RWPE2 (cell line): ENCODE measurements at places on chromosomes 3 and 15.

DNA sequence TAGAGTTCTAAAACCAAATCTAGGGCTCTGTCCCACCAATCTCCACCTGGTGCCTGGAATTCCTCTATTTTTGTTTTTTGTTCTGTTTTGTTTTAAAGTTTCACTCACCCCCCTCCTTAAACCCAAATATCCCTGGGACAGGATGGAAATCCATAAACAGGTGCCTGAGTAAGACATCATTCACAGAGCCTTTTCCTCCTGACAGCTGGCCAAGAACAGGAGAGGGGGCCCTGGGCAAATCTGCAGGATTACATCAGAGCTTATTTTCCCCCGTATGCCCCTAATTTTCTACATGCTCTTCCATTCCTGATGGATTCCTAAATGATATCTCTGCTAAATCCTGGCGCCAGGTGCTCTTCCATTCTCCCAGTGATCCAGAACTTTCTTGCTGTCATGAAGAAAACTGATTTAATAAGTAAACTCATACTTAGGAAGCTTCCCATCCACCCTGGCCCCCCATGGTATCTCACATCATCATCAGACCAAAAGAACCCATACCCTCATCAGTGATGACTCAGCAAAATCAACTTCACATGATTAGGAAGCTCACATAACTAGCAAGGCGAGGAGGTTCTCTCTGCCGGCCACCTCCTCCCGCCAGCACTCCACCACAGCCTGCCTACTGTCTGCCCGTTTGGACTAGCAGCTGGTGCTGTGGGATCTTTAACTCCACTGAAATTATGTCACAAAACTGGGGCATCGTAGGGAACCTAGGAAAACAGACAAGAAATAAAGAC lies 61.0 kb downstream of the LIPC start:
- DNase-seq: no peak
- no peaks in the 10 kb centered on the region for H3K4me1 ChIP-seq
- no peaks in the 10 kb centered on the region for H3K27me3 ChIP-seq
- no peak overlapping the region for H3K4me3 ChIP-seq

DNA sequence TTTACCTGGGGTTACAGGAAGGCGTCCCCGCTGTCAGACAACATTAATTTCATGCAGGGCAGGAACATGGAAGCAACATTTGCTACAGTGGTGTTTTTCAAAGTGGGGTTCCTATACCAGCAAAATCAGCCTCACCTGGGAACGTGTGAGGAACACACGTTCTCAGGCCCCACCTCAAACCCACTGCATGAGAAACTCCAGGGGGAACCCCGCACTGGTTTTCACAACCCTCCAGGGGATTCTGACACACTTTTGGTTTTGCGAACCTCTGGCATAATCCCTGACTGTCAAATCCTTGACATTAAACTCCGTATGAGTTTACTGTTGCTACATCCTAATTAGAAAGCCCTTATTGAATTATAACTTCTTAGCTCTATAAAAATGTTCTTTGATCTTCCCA lies 127.7 kb downstream of the LRRK1 start:
- no peak overlapping the region for H3K27ac ChIP-seq
- H3K4me3 ChIP-seq: no peak overlapping the region
- DNase-seq: peak; percentile 29
- no peaks in the 10 kb centered on the region for H3K4me1 ChIP-seq

GRCh38 chr15:98727115-98728040 lies 79.0 kb downstream of the IGF1R start:
- H3K4me1 ChIP-seq: peaks cover 44% of the 10 kb centered on the region
- H3K27me3 ChIP-seq: no peaks in the 10 kb centered on the region
- H3K36me3 ChIP-seq: no peaks in the 10 kb centered on the region
- DNase-seq: peak; percentile 100
- H3K4me3 ChIP-seq: no peak overlapping the region

DNA sequence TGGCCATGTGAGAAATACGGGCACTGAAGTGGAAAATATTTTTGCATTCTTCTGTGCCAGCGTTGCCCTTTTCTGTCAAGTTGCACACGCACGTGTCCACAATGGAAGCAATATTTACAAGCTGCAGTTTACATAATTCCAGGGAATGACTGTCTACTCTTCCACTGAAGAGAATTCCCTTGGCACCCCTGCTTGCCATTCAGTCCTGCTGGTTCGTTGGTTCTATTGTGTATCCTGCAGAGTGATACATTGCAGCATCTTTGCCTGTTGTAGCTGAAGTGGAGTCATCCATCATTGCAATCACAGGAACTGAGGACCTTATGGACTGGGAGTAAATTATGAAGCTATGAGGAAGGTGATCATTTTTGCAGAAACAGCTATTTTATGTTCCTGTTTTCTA lies 759.4 kb downstream of the ROBO2 start:
- no peak for DNase-seq
- no peak overlapping the region for H3K4me3 ChIP-seq
- H3K27ac ChIP-seq: no peak overlapping the region
- no peaks in the 10 kb centered on the region for H3K36me3 ChIP-seq

DNA sequence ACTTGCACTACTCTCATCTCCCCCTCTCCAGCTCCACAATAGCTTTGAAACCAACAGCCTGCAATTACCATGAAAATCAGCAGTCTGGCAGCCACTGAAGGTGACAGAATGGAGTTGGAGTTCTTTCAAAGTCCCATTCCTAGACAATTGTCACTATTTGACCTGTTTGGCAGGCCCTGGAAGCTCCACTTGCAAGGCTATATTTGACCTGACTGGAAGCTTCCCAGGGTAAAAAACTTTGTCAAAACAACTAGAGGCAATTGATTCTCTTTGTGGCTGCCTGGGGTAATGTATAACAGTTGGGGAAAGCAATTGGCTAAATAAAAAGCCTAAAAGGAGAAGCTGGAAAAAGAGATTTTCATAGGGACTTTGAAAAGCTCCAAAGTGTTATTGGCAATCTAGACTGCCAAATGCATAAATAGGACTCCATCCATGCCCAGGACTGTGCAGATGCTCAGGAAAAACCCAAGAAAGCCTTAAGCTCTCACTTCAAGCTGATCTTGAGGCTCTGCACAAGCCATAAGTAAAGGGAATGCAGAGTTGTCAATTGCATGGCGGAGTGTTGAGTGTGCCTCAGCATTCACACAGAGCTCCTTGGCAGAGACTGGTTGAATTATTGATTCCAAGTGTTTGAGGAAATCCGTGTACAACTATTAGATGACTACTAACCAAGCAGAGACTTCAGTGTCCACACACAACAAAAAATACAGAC lies 18.3 kb downstream of the GREM1 start:
- peaks cover under 1% of the 10 kb centered on the region for H3K4me1 ChIP-seq
- H3K36me3 ChIP-seq: no peaks in the 10 kb centered on the region
- DNase-seq: no peak
- no peak overlapping the region for H3K27ac ChIP-seq

GRCh38 chr3:71117572-71118247 lies 465.8 kb downstream of the FOXP1 start:
- H3K27me3 ChIP-seq: no peaks in the 10 kb centered on the region
- DNase-seq: no peak
- peaks cover 7% of the 10 kb centered on the region for H3K4me1 ChIP-seq
- no peak overlapping the region for H3K4me3 ChIP-seq
- H3K36me3 ChIP-seq: no peaks in the 10 kb centered on the region

GRCh38 chr3:10000686-10001085 lies 14.0 kb upstream of the EMC3 start:
- no peaks in the 10 kb centered on the region for H3K27me3 ChIP-seq
- H3K27ac ChIP-seq: no peak overlapping the region
- H3K4me1 ChIP-seq: no peaks in the 10 kb centered on the region
- H3K36me3 ChIP-seq: peaks cover 62% of the 10 kb centered on the region

GRCh38 chr3:60403866-60404265 lies 847.4 kb downstream of the FHIT start:
- H3K36me3 ChIP-seq: no peaks in the 10 kb centered on the region
- no peak overlapping the region for H3K27ac ChIP-seq
- no peaks in the 10 kb centered on the region for H3K4me1 ChIP-seq
- H3K27me3 ChIP-seq: no peaks in the 10 kb centered on the region
- no peak overlapping the region for H3K4me3 ChIP-seq
- no peak for DNase-seq

GRCh38 chr3:140863580-140864009 lies 78.0 kb upstream of the SLC25A36 start:
- H3K4me1 ChIP-seq: no peaks in the 10 kb centered on the region
- no peak for DNase-seq
- H3K27me3 ChIP-seq: no peaks in the 10 kb centered on the region
- H3K4me3 ChIP-seq: no peak overlapping the region
- H3K36me3 ChIP-seq: no peaks in the 10 kb centered on the region
- H3K27ac ChIP-seq: no peak overlapping the region

DNA sequence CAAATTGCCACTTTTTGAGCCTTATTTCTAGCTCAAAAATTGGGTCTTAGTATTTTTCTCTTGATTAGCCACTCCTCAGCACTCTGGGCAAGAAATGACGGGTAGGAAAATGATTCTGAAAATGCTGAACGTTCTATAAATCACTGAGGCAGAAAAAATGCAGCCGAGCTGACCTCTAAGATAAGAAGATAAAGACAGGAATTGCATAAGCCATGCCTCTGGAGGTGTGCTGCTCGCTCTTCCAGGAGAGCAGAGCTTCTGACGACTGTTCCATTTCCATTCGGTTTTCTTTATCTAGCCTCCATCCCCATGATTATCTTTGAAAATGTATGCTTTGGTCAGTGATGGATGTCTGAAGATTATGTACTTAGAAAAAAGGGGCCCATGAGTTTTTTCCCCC lies 558.8 kb upstream of the ADAMTS9 start:
- no peaks in the 10 kb centered on the region for H3K4me1 ChIP-seq
- no peak overlapping the region for H3K27ac ChIP-seq

DNA sequence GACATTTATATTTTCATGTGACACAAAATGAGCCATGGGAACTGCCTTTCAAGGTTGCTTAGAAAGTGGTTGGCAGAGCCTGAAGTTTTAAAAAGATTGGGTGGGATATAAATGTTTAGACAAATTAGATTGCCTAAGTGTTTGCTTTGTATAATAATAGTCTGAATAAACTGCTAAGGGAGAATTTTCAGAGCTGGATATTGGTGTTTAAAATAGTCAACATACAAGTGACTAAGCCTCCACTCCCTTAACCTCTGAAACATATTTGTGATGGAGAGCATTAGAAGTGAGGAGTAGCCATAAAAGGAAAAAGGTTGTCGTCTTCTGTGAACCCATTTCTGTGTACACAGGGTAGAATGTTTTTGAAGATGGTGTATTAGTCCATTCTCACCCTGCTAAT lies 201.6 kb downstream of the THSD4 start:
- H3K4me1 ChIP-seq: no peaks in the 10 kb centered on the region
- H3K36me3 ChIP-seq: peaks cover 53% of the 10 kb centered on the region
- DNase-seq: no peak
- no peak overlapping the region for H3K27ac ChIP-seq

- DNase-seq: no peak
- no peak overlapping the region for H3K4me3 ChIP-seq
- H3K27ac ChIP-seq: peak overlapping the region; percentile 54
- peaks cover 80% of the 10 kb centered on the region for H3K36me3 ChIP-seq
- H3K4me1 ChIP-seq: peaks cover 89% of the 10 kb centered on the region
These were observed 12.3 kb downstream of the SMAD3 start for GRCh38 chr15:67077641-67078215.

DNA sequence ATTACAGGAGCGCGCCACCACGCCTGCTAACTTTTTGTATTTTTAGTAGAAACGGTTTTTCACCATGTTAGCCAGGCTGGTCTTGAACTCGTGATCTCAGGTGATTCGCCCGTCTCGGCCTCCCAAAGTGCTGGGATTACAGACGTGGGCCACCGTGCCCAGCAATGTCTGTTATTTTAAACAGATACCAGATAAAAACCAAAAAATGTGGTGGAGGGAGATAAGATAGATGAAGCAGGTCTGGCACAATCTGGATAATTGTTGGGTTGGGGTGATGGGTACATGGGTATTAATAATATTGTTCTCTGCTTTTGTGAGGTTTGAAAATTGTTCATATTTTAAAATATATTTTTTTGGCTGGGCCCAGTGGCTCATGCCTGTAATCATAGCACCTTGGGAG lies 4.7 kb downstream of the RNF111 start:
- no peak for DNase-seq
- no peak overlapping the region for H3K27ac ChIP-seq
- H3K4me1 ChIP-seq: peaks cover 9% of the 10 kb centered on the region
- peaks cover 55% of the 10 kb centered on the region for H3K36me3 ChIP-seq
- H3K27me3 ChIP-seq: no peaks in the 10 kb centered on the region

DNA sequence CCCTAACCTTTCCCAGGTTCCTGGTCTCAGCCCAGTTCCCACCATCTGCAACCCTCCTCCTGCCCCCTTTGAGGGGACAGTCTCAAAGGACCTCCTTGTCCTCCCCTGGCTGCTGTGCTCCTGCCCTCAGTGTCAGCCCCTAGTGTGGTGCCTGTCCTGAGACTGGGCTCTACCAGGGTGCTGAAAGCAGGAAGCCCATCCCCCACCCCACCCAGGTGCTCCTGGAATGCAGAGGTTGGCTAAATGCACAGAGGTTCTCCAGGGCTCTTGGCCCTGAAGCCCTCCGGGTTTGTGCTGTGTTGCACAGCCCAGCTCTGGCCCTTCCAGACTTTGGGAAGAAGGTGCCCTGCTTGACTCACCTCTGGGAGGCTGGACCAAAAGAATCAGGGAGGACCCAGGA lies 21.8 kb downstream of the C3orf18 start:
- DNase-seq: no peak
- no peaks in the 10 kb centered on the region for H3K36me3 ChIP-seq
- no peaks in the 10 kb centered on the region for H3K4me1 ChIP-seq
- H3K27me3 ChIP-seq: no peaks in the 10 kb centered on the region
- no peak overlapping the region for H3K27ac ChIP-seq

DNA sequence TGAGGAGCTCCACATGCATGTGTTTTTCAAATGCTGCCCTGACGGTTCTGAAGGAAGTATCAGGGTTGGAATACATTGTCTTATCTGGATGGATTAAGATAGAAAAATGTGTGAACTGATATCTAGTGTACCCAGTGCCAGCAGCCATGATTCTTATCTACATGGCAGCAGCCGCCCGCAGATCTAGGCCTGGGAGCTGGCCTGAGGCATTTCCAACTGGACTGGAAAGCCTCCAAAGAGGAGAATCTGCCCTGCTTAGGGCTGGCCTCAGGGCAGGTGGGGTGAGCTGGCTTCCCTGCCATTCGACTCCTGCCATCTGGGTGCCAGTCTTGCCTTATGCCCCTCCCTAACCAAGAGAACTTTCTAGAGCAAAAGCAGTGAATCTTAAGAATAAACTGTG lies 125.8 kb downstream of the SSR3 start:
- no peak for DNase-seq
- no peak overlapping the region for H3K4me3 ChIP-seq
- no peaks in the 10 kb centered on the region for H3K27me3 ChIP-seq
- H3K27ac ChIP-seq: no peak overlapping the region
- no peaks in the 10 kb centered on the region for H3K36me3 ChIP-seq
